Activated CD8-positive, alpha-beta memory T cell treated with anti-CD3 and anti-CD28 coated beads, Interleukin-2, amount 50 U/mL, for 4 hours (primary cell): ENCODE measurements at places on chromosomes 6 and 20.

DNA sequence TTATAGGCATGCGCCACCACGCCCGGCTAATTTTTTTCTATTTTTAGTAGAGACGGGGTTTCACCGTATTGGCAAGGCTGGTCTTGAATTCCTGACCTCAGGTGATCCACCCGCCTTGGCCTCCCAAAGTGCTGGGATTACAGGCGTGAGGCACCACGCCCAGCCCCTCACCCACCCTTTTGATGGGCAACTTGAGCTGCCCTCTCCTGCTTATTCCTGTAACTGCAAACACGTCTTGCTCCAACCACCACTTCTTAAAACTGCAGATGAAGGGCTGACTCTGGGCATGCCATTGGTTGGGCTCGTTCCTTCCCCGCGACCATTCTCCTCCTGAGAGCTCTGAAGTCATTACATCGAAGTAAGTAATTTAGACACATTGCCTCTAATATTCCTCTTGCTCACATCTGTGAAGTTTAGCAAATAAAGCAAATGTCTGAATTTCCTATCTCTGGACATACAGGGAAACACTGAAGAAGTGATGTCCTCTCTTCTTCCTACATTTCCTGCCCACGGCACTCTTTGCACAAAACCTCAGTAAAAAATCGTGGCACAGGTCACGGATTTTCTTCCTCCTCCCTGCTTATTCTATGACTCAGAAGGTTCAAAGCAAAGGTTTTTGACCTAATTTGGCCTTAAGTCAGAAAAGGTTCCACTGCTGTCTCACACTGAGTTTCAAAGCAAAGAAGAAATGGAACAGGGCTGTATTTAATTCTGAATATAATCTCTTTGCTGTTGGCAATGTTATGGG lies 117.5 kb downstream of the GMPR start:
- no peak for DNase-seq

DNA sequence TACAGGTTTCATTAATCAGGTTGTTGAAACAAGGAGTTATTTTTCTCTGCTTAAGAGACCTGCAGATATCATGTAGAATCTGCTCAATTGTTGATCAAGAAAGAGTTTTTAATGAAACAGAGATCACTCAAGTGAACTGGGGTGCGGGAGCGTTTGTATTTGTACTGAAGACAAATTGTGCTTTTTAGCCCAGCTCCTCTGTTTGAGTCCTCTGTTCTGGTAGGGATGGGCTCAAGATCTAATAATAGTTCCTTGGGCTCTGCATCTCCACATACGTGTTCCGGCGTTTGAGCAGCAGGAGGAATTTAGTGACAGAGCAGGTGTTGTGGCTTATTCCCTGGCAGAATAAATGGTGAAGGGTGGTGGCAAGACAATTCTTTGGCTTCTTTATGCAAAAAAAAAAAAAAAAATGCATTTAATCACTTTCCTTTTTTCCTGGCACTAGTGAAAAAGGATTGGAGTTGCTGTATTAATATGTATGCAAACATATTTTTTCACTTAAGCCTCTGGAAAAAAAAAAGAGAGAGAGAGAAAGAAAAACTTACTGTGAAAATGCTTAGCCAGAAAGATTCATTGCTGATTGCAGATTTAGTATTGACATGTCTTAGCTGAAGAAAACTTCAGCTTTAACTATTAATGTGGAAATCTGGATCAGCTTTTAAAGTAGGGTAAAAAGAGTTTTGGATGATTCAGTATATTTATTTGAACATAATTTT lies 4.0 kb downstream of the CITED2 start:
- DNase-seq, result no peak

DNA sequence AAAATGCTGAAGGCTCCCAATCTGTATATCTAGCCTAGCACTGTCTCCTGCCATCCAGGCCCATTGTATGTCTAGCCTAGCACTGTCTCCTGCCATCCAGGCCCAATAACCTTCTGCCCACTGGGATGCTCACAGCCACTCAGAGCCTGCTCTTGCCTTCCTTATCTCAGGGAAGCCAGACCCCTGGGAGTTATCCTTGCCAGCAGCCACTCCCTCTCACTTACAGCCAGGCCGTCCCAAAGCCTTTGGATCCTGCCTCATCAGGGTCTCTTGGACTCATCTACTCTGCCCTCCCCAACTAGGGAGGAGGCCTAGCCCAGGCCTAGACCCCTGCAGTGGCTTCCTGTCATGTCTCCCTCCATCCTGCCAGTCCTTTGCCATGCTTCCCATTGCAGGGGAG lies 37.3 kb downstream of the KIF3B start:
- DNase-seq, result no peak

DNA sequence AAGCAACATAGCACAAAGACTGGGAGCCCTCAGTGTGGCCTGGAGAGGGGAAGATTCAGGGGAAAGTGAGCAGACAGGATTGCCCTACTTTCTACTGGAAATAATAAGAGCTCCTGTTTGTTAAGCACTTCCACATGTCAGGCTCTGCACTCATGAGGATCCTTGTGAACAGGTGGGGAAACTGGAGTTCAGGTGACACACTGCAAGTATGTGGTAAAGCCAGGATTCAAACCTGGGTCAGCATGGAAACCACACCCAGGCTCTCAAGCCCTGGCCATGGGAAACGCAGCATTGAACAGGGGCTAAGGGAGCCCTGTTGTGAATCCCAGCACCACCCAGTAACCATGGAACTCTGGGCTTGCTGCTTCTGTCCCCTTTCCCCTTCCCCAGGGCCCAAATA lies 42.8 kb upstream of the ID1 start:
- DNase-seq, result no peak

DNA sequence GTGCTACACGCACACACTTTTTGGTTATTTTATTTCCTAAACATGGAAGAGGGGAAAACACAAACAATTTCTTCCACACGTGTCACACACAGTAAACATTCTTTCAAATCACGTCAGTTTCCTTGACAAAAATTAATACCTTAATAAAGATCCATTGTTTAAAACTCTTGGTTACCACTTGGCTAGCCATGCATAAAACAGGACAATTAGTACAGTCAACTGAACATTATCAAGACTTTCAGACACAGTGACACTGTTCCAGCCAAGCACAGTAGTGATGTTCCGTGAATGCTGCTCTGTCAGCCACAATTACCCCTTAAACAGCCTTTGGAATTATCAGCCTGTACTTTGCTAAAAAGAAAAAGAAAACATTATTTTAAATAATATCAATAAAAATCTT lies 50.8 kb downstream of the GMDS start:
- DNase-seq, result no peak

DNA sequence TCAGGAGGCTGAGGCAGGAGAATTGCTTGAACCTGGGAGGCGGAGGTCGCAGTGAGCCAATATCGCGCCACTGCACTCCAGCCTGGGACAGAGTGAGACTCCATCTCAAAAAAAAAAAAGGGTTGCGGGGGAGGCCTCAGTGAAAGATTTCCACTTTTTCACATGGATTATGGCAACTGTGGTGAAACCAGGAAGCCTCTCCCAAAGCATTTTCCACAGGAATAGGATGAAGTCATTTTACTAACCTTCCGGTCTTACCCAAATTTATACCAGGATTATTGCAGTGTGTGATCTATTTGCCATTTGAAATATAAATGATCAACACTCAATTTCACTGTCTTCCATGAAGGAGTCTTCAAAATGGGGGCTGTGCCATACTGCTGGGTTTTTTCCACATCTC lies 93.6 kb upstream of the FAM8A1 start:
- DNase-seq, result no peak
